LHCN-M2 (cell line): ENCODE measurements at places on chromosomes 7 and 10.

DNA sequence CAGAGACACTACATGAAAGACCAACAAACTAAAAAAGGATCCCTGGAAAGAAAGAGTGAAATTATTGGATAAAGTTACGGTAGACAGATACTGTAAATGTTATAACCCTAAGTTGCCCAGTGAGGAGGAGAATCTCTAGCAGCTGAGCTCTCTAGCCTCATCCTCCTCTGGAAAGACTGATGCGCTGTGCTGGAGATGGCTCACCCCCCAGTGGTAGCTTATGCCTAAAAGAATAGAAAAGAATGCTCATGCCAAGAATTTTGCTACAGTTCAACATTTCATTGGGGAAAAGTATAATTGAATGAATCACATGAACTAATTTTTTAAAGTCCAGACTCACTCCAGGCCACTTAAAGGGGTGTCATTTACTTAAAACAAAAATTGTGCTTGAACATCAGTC is 50.8 kb upstream of the RNF32 start:
- DNase-seq = no peak

DNA sequence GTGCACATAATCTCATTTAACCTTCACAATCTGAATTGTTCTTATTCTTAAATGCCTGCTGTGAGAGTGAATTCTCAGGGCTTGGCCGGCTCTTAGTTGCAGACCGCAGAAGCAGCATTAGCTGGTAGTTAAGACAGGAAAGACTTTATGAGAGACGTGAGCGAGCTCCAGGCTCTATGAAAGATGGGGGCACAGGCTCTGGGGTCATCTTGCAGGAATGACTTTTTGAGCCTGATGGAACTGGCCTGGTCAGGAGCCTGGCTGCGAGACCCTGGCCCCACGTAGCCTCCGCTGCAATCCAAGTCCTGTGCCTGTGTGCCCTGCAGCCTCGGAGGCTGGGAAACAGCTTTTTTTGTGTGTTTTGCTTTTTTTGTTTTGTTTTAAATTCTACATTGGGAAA is 958.8 kb upstream of the ZNF722 start:
- DNase-seq = no peak

GRCh38 chr7:44273681-44274622 is 51.4 kb downstream of the CAMK2B start:
- no peak for DNase-seq

DNA sequence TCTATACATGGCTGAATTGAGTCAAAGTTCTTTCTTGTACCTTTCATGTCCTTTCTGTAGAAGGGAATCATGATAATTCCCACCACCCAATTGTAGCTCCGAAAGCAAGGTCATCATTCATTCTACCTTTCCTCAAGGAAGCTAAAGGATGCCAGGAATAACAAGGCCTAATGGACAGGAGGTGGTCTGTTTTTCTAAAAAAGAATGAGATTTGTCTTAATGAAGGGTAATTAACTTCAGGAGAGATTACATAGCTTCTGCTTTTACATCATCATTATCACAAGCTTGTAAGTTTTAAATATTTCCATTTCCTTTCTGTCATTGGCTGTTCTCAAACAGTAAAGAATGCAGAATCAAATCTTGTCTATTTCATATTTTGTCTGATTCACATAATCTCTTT is 249.5 kb upstream of the SORCS1 start:
- DNase-seq = no peak

GRCh38 chr7:105811189-105811847 is 65.1 kb downstream of the ATXN7L1 start:
- no peak for DNase-seq

GRCh38 chr10:45071043-45071813 is 70.5 kb downstream of the ZNF22 start:
- no peak for DNase-seq
